Activated naive CD4-positive, alpha-beta T cell treated with anti-CD3 and anti-CD28 coated beads for 36 hours (primary cell): ENCODE measurements at places on chromosomes 7 and 10. TPM values are rescaled to one million over a fixed set of nuclear protein-coding genes. Genes with fewer than 3 reads are reported as not detected.
A peak's percentile ranks its signal among the peaks of the same experiment; 100 is the strongest.

GDF10 gene
- 0.19 TPM for total RNA-seq

- no peak for DNase-seq
Measured at GRCh38 chr7:36199329-36199728, 46.3 kb downstream of the EEPD1 start.

DNA sequence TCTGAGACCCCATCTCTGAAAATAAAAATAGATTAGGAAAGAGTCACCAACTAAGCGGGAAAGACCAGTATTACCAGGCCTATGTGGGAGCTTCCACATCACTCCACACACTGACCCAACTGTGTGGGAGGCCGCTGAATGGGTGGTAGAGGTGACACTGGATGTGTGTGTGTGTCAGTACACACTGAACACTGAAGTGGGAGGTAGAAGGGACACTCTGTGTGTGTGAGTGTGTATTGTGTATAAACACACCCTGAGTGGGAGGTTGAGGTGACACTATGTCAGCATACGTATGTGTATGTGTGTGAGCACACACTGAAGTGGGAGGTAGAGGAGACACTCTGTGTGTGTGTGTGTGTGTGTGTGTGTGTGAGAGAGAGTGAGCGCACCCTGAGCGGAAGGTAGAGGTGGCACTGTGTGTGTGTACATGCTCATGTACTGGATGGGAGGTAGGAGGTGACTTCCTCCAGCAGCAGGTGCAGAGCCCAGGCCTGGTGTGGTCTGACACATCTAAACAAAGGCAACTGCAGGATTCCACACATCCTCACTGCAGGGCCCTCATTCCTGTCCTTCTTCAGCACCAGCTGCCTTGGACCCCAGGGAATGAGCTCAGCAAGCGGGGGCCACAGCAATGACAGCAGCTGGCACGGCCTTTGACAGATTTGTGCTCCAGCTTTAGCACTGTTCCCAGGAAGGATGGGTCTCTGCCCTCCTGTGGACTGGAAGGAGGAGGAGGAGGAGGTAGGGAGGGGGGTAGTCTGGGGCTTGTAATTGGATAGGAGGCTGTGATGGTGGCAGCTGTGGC lies 26.5 kb upstream of the RBM20 start:
- peak; percentile 35 for DNase-seq

PARD3 gene
- 3.6 TPM for total RNA-seq

AOAH gene
- 0.67 TPM for total RNA-seq
